Left renal cortex interstitium (tissue), 4 donors: ENCODE measurements at places on chromosomes 6 and 20. TPM values are rescaled to one million over a fixed set of nuclear protein-coding genes. Genes with fewer than 3 reads are reported as not detected.

The TULP4 gene
- polyA plus RNA-seq, result 18.0 TPM

The TMEM200A gene
- 23.6 TPM for polyA plus RNA-seq

The KHDC3L gene
- polyA plus RNA-seq, result not detected

The FAM217B gene
- 22.7 TPM for polyA plus RNA-seq

The FERMT1 gene
- polyA plus RNA-seq, result 3.8 TPM

The IPCEF1 gene
- polyA plus RNA-seq, result 8.4 TPM

The NRM gene
- 33.4 TPM for polyA plus RNA-seq

The CNR1 gene
- 1.4 TPM for polyA plus RNA-seq

The CDH26 gene
- 0.27 TPM for polyA plus RNA-seq

The SOX4 gene
- 152 TPM for polyA plus RNA-seq

The GRM4 gene
- polyA plus RNA-seq, result 0.56 TPM

The TREML1 gene
- 0.96 TPM for polyA plus RNA-seq

The TBXT gene
- not detected for polyA plus RNA-seq

The C6orf141 gene
- 0.98 TPM for polyA plus RNA-seq

The FAM8A1 gene
- 44.1 TPM for polyA plus RNA-seq

The TRIM40 gene
- not detected for polyA plus RNA-seq

The CTCFL gene
- 1.0 TPM for polyA plus RNA-seq
